SW480 (cell line): ENCODE measurements at places on chromosomes 1 and 21.

- DNase-seq: peak; percentile 34
Measured at GRCh38 chr21:43277481-43278351, 108.9 kb downstream of the CRYAA start.

DNA sequence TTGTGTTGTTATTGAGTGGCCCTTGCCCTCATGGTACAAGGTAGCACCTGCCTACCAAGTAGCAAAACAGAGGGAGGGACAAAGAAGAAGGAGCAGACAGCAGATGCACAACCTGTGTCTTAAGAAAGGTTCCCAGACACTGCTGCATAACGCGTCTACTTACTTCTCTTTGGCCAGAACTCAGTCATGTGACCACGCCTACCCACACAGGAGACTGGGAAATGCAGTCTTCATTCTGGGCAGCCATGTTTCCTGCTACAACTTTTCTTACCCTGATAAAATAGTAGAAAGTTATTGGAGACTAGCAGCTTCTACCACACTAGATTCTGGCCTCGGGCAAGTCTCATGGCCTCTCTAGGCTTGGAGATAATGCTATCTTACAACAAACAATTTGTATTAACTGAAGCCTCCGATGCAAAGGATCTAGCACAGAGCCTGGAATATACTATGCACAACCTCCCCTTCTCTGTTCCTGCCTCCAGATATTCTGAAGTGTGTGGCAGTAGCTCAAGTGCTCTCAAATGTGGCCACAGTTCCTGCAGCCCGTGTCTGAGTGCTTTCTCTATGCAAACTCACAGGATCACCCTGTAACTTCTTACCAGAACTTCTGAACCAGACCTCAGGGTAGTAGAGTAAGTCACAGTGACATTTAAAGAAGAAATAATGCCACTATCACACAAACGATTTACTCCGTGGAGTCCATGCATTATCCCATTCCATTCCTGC is 34.1 kb upstream of the BTG2 start:
- no peak for DNase-seq

- DNase-seq: peak; percentile 4
Measured at GRCh38 chr21:20040768-20041167, 957.4 kb upstream of the NCAM2 start.

- DNase-seq: peak; percentile 64
Measured at GRCh38 chr21:38505654-38506523, 7.6 kb upstream of the ERG start.

GRCh38 chr1:228463559-228464455 is 23.4 kb upstream of the RNF187 start:
- no peak for DNase-seq

DNA sequence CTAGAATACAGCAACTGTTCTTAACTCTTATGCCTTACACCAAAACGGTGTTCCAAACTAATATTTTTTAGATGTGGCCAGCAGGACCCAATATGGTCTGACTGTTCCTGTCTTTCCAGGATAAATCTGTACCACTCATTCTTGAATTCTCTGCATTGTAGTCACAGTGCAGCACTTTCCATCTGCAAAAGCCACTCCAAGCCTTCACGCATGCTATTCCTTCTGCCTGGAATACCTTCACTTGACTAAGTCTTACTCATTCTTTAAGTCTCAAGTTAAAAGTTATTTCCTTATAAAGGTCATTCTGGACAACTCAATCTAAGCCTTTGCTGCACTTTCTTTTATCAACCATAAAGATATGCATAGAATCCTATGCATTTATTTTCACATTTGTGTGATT is 1194.5 kb downstream of the PLA2G4A start:
- DNase-seq: no peak

DNA sequence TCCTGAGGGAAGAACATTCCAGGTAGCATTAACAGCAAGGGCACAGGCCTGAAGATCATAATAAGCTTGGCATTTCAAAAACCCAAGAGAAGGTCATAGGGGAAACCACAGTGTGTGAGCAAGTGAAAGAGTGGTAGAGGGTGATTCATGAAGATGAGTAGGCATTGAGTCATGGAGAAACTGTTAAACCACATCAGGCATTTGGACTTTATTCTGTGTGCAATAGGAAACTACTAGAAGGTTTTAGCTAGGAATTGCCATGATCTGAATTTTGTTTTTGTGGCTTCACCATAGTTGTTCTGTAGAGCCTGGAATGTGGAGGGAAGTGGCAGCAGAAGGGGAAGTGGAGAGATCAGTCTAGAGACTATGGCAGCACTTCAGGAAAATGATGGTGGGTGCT is 359.0 kb upstream of the PTBP2 start:
- peak; percentile 97 for DNase-seq

DNA sequence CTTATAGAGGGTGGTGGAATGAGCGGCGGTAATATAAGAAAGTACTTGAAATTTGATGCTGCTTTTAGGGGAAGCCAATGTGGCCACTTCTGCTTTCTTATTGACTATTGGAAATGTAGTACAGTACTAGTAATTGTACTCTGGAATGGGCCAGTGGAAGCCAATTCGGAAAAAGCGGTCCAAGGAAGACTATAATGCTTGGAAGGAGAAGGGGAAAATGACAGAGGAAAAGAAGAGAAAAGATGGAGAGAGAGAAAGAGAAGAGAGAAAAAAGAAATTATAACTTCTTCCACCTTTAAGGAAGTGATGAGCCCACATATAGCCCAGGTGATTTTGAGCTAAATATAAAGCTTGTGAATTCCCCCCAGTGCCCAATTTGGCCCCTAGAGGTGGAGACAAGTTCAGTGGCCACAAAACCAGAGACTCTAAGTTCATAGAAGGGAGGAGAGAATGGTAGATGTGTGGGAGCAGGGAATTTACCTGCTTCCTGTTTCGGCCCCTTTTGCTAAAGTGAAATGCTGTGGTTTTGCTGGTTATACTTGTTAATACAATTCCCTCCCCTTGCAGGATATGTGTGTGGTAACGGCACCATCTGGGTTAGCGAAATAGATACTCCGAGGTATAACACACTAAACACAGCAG is 35.7 kb upstream of the DUSP10 start:
- DNase-seq: peak; percentile 46

GRCh38 chr21:43322311-43322710 is 104.6 kb downstream of the SIK1 start:
- DNase-seq: no peak

- peak; percentile 24 for DNase-seq
Measured at GRCh38 chr1:77825131-77825709, 45.8 kb downstream of the MIGA1 start.

DNA sequence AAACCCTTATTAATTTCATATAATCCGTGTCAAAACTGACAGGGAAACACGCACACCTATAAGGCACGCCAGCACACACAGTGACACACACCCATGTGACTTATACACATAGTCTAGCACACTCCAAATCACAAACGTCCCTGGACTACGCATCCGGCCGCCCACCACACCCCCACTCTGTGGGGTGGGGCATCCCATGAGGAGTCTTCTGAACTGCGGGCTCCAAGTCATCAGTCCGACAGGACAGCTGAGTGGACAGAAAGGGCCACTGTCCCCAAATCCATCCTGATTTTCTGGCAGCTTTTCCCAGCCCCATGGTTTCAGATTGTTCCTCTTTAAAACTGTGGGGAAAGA is 829 bp downstream of the PEA15 start:
- DNase-seq: peak; percentile 64

- DNase-seq: no peak
Measured at GRCh38 chr1:44029260-44029910, 1.9 kb downstream of the SLC6A9 start.

- DNase-seq: no peak
Measured at GRCh38 chr1:59265622-59266021, 31.3 kb upstream of the FGGY start.
